Epithelial cell of alveolus of lung (primary cell): ENCODE measurements at places on chromosomes 5 and 9. TPM values are rescaled to one million over a fixed set of nuclear protein-coding genes. Genes with fewer than 3 reads are reported as not detected.

ECM2 gene
- 0.39 and 2.2 TPM in 2 replicates for total RNA-seq

NEUROG1 gene
- not detected in 2 replicates for total RNA-seq

ECSCR gene
- total RNA-seq: 0.80 and 1.3 TPM in 2 replicates

DIPK1B gene
- total RNA-seq: 3.2 and 29.0 TPM in 2 replicates

PCDHB14 gene
- total RNA-seq: 1.4 TPM in 1 of 2 replicates, not detected in the other

TMEM252 gene
- not detected in 2 replicates for total RNA-seq

TTC33 gene
- total RNA-seq: 13.0 and 13.7 TPM in 2 replicates

KCNV2 gene
- not detected in 2 replicates for total RNA-seq

FOXI1 gene
- not detected in 2 replicates for total RNA-seq

CD72 gene
- total RNA-seq: 0.39 and 1.1 TPM in 2 replicates

CREBRF gene
- total RNA-seq: 2.7 and 8.5 TPM in 2 replicates

IL31RA gene
- total RNA-seq: 0.72 and 6.1 TPM in 2 replicates

ANKHD1 gene
- total RNA-seq: 26.5 and 68.3 TPM in 2 replicates
